ENCODE measurements at places on chromosomes 6 and 20.
A peak's percentile ranks its signal among the peaks of the same experiment; 100 is the strongest.

GRCh38 chr20:13220904-13221297, at the start of gene ISM1:
TSS of gene ISM1 (plus strand) at chr20:13221274. CDS start at chr20:13221777, 503 bp downstream.
- no peak for DNase-seq

DNA sequence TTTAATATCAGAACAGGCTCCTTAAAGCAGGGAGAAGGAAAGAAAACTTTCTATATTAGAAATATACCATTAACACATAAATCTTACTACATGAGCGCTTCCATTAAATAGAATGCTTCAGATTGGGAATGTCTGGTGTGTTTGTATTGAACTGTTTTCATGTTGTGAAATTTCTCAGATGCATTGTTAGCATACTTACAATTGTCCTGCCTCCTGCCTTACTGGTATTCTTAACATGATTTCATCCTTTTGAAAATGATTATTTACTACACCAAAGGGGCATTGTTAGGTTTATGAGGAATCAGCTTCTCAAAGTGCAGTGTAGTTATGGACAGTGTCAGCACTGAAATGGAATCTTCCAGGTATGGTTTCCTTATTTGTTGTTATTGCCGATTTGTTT, 145.6 kb downstream of the MTFR2 start:
- no peak for DNase-seq

DNA sequence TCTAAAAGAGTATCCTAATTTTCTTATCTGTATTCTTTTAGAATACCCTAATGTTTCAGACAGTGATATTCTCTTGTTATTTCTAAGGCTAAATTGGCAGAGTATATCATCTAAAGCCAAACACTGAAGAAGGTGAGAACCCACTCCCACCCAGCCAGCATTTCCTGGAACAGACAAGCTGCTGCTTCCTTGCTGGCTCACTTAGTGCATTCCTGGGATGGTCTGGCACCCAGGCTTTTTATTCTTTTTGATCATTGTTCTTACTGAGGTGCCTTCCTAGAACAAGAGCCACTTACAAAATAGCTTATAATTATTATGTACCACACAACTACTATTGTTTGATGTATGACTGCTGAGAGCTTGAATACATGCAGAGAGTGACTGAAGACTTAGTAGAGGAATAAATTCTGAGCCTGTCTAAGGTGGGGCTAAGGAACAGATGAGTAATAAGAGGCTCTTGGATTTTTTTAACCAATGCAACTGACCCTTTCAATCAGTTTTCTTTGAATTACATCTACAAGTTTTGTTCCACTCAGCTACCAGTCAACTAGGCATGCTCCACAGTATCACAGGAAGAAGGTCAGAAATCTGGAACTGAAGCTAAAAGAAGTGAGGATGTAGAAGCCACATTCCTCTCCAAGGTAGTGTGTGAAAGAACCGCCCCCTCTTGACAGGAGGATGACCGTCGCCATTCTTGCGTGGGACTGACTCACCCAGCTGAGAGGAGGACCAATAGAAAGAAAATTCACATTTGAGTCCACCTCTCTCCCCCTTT, 30.1 kb downstream of the PRPH2 start:
- no peak for DNase-seq

DNA sequence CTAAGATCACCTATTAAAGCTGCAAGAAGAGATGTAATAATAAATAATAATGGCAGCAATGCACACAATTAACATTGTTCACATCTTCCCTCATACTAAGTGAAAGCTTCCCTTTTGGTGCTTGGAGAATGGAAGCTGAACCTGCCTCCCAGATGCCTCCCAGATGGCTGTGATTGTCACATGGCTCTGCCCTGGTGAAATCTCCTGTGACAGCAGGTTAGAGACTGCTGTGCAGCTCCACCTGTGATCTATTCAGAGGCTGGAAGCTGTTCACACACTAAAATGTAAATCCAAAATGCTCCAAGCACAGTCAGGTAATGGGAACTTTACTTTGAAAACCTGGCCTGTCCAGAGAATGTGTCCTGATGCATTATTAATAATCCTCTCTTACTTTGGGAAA, 41.7 kb upstream of the RGS17 start:
- DNase-seq, result no peak

DNA sequence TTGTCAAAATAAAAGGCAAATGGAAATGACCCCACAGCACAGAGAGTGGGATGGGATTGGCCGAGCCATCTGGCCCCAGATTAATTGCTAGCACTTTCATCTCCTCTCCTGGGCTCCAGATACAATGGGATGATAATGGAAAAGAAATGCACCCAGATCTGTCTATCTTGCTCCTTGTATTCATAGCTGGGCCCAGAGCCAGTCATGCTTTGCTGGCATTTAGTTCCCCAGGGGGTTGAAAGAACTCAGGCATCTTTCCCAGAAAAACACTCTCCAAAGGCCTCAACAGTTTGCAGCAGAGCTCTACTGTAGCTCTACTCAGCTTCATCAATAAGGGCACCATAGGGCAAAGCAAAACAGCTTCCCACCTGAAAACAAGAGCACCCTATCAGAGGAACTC, 116.0 kb upstream of the FOXA2 start:
- DNase-seq, result no peak

- DNase-seq, result no peak
Measured at GRCh38 chr20:61278296-61278695, 26.2 kb downstream of the CDH4 start.

- no peak for DNase-seq
Measured at GRCh38 chr6:64476935-64477334, 841.3 kb downstream of the PHF3 start.

DNA sequence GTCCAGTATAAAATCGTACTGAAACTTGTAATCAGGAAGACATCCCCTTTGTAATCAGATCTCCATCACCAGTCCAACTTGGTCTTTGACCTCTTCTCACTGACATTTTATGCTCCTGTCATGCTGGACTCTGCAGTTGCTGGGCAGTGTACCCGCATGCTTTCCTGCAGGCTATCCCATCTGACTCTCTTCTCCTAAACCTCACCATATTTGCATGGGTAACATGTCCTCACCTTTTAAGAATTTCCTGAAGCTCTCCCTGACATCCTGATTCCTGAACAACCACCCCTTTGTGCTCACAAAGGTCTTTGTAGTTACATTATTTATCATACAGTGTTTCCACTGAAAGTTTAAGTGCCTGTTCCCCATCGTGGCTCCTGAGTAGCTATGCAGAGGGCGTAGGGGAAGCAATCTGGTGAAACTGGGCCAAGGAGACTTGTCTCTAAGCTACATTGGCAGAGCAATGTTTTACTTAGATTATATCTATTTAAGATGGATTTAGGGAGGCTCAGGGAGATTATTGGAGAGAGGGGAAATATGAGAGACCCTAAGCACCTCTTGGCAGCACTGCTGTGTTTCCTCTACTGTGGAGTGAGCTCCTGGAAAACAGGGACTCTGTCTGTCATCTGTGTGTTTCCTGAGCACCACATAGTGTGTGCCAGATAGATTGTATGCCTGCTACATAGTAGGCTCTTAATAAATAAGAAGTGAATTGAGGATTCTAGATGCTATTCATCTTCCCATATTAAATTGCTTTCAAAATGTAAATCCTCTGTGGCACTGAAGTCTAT, 124.0 kb downstream of the LAMA2 start:
- DNase-seq, result no peak

DNA sequence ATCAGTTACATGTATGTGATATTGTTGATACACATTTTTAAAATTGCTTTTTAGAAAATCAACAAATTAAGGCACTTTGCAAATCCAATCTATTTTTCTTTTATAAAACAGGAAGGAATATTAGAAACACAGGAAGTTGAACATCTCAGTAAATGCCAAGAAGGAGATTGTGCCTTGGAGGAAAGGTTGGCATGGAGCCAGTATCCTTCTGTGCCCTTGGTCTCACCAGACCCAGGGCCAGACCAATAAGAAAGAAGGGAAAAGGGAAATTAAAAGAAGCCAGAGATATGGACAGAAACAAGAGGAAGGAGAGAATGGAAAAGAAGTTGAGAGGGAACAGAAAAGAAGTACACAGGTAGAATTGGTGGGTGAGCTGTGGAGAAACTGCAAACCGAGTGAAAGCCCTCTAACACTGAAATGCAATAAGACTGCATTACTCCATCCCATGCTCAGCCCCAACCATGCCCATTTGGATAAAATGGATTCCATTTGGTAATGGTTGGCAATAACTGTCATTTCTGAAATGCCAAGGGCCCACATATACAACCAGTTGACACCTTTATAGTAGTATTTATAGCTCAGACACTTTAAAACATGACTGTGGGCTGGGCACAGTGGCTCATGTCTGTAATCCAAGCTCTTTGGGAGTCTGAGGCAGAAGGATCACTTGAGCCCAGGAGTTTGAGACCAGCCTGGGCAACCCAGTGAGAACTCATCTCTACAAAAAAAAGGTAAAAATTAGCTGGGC, 133.8 kb downstream of the GMPR start:
- no peak for DNase-seq

DNA sequence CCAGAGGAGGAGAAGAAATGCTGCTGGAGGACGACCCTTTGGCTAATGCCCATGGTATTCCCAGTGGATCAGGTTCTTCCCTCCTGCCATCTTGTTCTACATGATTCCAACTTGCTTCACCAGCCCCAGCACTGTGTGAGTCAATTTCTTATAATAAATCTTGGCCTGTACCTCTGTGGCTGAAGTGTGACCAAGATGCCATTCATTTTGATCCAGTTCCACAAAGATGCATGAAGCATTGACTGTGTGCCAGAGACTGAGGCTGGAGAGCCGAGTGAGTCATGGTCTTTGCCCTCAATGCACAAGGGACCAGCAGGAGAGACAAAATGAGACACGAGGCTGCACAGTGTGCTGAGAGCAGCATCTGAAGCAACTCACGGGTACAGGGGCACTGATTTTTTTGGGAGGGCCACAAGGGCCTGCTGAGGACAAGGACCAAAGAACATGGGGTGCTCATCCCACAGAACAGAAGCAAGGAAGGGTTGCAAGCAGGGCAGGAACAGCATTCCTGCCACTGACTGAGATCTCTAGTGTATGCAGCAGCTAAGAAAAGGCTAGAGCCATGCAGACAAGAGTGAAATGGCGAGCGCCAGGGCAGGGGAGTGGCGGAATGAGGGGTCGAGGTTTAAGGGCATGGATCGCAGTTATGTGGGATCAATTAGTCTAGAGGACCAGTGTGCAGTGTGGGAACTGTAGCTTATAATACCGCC, 207.0 kb downstream of the THBS2 start:
- no peak for DNase-seq

DNA sequence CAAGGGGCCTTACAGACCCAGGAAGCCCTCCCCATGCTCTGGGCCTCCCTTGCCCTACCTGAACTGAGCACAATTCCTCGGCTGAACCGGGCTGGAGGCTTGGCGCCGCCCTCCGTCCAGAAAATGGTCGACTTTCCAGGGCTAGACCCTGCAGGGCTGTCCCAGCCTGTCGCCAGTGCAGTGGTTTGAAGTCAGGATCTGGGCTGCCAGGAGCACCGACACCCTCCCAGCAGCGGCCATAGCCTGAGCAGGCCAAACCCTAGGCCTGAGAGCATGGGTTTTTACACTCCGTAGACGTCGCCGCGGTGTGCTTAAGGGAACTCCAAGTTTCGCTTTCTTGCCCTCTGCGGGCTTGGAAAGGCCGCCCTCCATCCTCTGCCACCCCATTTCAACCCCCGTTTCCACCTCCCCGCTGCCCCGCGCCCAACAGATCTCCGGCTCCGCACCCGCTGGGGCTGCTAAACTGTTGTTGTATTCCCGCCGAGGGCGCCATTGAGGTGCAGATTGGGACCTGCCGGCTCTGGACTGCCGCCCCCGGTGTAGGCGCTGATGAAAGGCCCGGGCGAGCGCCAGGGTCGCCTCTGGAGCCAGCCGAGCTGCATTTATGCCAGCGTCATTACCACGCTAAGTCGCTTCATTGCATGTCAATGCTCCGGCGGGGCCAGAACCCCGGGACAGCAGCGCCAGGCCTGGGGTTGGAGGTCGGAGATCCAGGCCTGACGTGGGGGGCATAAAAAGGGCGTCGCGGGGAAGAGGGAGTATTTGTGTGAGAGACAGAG, 2.2 kb upstream of the TFAP2A start:
- DNase-seq, result no peak

GRCh38 chr6:16146527-16146955, 17.7 kb downstream of the MYLIP start:
- DNase-seq, result no peak

DNA sequence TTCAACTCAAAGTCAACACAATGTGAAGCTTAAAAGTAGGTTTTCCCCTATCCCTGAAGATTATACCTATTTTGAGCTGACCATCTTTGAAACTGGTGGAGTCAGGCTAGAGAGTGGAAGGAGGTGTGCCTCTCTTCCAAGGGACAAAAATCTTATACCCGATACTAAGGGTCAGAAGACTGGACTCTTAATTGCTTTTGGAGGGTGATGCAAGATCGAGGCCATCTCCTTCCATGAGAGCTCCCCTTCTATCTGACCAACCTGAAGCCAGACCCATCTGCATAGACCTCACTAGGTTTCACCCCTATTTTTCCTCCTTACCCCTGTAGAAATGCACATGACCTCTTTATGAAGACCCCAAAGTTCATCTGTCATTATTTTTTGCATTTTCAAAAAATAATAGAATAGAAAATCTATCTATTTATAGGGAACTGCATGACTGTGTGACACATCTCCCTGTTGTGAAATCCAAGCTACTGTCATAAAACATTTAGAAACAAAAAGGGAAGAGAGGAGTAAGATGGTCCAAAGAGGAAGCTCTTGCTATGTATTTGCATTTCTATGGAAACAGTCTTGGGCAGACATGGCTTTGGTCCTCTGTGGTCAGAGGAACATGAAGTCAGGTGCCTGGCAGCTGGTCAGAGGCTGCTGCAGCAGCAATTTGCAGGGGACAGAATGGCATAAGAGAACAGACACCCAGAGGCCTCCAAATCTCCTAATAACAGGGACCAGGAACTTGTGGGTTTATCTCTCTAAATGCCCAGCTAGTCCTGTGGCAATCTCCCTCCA, 349.2 kb downstream of the MAFB start:
- peak; percentile 73 for DNase-seq

DNA sequence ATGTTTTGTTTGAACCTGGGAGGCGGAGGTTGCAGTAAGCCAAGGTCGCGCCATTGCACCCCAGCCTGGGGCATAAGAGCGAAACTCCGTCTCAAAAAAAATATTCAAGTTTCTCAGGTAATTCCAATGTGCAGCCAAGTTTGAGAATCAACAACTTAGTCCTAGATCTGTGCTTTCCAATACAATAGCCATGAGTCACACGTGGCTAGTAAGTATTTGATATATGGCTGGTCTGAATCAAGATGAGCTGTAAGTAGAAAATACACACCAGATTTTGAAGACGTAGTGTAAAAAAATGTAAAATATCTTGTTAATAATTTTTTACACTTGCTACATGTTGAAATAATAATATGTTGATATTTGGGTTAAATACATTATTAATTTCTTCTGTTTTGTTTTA, 35.0 kb upstream of the BTBD3 start:
- DNase-seq, result no peak

- DNase-seq, result peak; percentile 43
Measured at GRCh38 chr20:57657535-57658446, 37.6 kb upstream of the ZBP1 start.

DNA sequence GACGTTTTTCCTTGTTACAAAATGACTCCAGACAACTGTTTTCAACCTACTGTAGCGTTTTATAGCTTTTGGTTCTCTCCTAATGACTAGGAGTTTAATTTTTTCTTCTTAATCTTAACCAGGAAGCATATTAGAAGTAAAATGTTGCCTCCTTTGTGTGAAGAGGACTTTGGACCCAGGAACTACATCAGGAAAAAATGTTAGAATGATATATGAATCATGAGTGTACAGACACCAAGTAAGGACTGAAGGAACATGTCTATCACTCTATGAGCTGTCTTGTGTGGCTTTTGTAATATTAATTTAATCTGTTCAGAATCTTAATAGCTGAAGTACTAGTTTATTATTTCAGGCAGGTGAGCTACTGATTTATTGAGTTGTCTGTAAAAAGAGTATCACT, 71.0 kb upstream of the MARCKS start:
- no peak for DNase-seq

Measured in CD4-positive, alpha-beta T cell treated with Interferon gamma for 1 hour (primary cell).